CD4-positive, alpha-beta T cell treated with Interleukin-6 for 4 hours (primary cell): ENCODE measurements at places on chromosomes 2 and 18.

DNA sequence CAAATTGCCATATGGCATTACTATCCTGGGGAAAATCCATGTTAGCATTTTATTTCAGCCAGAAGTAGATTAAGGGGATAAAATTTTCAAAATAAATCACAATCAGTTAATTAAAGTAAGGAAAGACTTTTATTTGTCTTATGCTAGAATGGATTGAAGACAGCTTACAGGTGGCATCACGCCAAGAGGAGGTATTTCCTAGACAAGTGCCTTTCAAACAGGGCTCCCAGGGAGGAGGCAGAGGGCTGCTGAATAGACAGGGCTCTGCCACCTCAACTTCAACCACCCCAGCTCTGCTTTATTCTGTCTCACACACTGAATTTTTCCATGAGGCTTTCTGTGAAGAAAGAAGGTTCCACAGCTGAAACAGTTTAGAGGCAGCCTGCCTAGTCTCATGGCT is 12.2 kb downstream of the CCDC68 start:
- peak; percentile 6 for DNase-seq

GRCh38 chr2:111050701-111051376 is 69.9 kb upstream of the BCL2L11 start:
- DNase-seq = no peak

DNA sequence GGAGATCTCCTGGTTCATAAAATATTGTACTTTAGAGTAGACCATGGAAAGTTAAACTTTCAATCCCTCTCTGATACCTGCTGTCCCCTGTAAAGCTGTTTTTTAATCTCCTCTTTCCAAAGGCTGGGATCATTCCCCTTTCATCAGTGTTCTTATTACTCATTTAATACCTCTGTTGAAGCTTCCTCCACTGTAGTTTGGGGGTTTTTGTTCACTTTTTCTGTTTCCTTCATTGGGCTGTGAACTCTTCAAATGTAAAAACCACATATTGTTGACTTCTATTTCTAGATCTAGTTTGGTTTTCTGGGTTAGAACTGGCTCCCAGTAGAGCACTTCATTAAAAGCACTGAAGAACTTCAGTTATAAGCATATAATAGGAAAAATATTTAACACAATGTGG is 598.1 kb downstream of the RNF144A start:
- no peak for DNase-seq

- DNase-seq = no peak
Measured at GRCh38 chr2:85920810-85921545, 32.2 kb upstream of the ST3GAL5 start.

DNA sequence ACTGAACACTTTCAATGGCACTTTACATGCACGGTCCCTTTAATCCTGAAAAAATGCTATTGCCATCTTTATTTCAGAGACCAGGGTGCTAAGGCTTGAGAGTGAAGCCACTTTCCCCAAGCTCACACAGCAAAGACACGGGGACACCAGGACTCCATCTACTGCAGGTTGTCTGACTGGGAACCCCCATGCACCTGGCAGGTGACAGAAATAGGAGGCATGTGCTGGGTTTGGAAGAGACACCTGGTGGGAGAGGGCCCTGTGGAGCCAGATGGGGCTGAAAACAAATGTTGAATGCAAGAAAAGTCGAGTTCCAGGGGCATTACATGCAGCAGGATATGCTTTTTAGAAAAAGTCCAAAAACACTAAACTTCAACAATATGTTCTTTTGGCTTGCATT is 5.2 kb upstream of the EHD3 start:
- no peak for DNase-seq

DNA sequence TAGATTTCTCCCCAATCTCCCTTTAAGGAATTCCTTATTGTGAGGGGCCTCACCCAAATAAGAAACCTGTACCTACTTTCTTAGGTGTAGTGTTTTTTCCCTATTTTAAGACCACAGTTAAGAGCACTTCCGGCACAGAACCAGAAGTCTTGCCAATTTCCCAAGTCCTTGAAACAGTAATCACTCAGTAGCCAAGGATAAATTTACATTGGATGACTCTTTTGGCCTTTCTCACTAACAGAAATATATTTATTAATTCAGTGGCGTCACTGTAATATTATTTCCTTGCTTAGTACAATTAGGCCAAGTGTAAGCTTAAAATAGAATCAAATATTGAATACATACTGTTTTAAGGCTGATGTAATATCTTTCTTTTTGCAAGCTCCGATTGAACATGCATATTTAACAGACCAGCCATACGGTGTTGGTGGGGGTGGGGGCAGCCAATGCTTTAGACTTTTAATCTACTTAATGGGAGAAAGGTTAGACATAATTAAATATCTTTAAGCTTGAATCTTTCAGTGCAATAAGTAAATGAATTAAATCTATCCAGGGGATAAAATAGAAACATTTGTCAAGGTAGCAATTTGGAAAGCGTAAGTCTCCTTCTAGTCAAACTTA is 50.8 kb upstream of the ITGA6 start:
- no peak for DNase-seq

- DNase-seq = no peak
Measured at GRCh38 chr2:59167514-59167913, 926.4 kb upstream of the FANCL start.

GRCh38 chr18:63579616-63580015 is 7.5 kb upstream of the SERPINB13 start:
- DNase-seq = no peak

DNA sequence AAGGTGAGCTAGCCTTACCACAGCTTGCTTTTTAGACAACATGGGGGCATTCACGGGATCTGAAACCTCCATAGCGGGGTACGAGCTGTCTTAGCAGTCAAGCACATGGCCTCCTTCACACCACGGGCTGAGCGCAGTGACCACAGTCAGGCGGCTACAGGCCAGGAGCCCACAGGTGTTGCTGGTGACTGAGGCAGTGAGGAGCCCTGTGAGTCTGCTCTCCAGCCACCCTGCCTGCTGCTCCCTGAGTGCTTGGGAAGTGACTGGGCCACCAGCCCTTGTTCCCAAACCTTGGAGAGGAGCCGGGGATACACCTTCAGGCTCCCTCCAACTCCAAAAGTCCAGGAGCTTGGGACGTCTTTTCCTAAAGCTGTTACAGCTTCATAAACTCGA is 418.1 kb upstream of the MYT1L start:
- DNase-seq = no peak

- DNase-seq = no peak
Measured at GRCh38 chr18:44799382-44799906, 118.8 kb downstream of the SETBP1 start.

DNA sequence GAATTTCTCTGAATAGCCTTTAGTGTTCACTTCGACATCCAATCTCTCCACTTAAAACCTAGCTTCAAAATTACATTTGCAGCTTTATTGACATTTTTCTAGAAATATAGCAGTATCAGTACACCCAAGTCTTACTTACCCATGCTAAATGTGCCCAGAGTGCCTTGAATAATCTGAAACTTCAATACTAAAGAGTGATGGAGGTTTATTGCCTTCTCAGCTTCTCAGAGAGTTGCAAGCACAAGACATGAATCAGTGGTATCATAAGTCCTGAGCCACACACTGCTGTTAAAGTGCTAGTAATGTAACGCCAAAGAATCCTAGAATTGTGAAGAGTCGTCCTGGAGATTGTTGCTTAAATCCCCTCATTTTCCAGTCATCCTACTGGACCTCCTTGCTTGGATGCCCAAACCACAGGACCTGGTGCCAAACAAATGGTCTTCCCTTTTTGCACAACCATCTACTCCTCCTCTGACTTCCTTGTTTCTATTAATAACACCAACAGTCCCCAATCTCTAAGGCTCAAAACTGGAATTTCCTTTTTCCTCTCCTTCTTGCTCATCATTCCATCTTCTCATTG is 83.2 kb upstream of the SPATS2L start:
- DNase-seq = no peak

GRCh38 chr2:80687524-80687923 is 383.0 kb upstream of the LRRTM1 start:
- no peak for DNase-seq

- DNase-seq = no peak
Measured at GRCh38 chr2:204030322-204030721, 93.8 kb downstream of the ICOS start.

- DNase-seq = no peak
Measured at GRCh38 chr2:191804766-191805165, 42.1 kb downstream of the CAVIN2 start.

DNA sequence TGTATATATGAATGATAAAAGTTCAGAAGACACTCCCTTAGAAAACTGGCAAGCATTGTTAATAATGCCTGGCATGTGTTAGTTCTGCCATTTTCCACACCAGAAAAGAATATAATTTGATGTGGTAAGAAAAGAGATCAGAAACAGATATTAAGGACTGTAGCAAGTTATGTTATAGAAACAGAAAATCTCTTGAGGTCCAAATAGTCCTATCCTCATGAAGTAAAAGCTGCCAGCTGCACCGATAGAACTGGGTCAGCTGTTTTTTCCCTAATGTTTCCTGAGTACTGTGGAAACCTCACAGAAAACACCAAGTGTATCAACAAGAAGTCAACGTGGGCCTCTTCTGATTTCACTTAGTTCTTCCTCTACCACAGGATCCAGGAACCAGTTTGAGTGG is 56.9 kb upstream of the SDC1 start:
- no peak for DNase-seq

DNA sequence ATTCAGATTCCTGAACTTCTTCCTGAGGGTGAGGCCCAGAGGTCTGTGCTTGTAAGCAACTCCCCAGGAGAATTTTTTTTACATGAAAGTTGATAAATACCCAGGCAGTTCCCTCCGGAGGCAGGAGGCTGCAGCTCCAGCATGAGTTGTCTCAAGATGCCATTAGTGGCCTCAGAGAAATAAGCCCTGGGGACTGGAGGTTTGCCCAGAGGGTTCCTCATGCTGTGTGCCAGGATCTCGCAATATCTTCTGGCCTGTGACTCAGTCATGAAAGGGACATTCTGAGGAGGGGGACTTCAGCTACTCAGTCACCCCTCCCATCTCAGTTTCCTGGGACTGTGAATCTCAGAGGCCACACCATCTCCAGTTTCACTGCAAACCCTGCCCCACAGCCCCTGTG is 49.9 kb downstream of the LYPD1 start:
- DNase-seq = no peak

GRCh38 chr2:190679813-190680591 is 31.1 kb downstream of the NAB1 start:
- DNase-seq = peak; percentile 73
